ENCODE measurements at places on chromosomes 2 and 18. TPM values are rescaled to one million over a fixed set of nuclear protein-coding genes. Genes with fewer than 3 reads are reported as not detected.

The CSRNP3 gene
- 13.8 TPM for total RNA-seq

The FMNL2 gene
- total RNA-seq: 8.6 TPM

GRCh38 chr2:74290066-74290465, 53.1 kb downstream of the SLC4A5 start:
- peak overlapping the region; percentile 72 for H3K27ac ChIP-seq
- H3K4me1 ChIP-seq: peaks cover 20% of the 10 kb centered on the region
- H3K27me3 ChIP-seq: no peaks in the 10 kb centered on the region
- no peaks in the 10 kb centered on the region for H3K36me3 ChIP-seq
- DNase-seq: no peak

DNA sequence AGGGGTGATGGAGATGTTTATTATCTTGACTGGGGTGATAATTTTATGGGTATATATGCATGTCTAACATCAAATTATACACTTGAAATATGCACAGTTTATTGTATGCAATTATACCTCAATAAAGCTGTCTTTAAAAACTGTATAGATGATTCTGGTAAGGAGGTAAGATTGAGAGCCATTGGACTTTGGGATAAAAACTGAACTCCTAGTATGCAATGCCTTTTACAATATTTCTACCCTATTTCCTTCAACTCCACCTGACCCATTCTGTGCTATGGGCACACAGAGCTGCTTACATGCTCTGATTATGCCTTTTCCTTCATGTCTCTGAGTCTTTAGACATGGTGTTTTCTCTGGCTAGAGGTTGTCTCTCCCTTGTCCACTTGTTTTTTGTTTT, 63.9 kb upstream of the UGP2 start:
- peaks cover 5% of the 10 kb centered on the region for H3K4me1 ChIP-seq
- H3K4me3 ChIP-seq: no peak overlapping the region
- H3K27me3 ChIP-seq: no peaks in the 10 kb centered on the region

GRCh38 chr2:240575101-240575965, 7.0 kb downstream of the RNPEPL1 start:
- no peak overlapping the region for H3K4me3 ChIP-seq
- H3K36me3 ChIP-seq: peaks cover 3% of the 10 kb centered on the region
- no peaks in the 10 kb centered on the region for H3K27me3 ChIP-seq
- DNase-seq: no peak

The GLI2 gene
- total RNA-seq: 13.8 TPM

GRCh38 chr2:176297067-176297466, 27.8 kb downstream of the MTX2 start:
- DNase-seq: no peak
- no peaks in the 10 kb centered on the region for H3K27me3 ChIP-seq
- no peak overlapping the region for H3K27ac ChIP-seq
- H3K36me3 ChIP-seq: peaks cover 13% of the 10 kb centered on the region
- H3K4me3 ChIP-seq: no peak overlapping the region
- peaks cover 3% of the 10 kb centered on the region for H3K4me1 ChIP-seq

The CDH2 gene
- 267 TPM for total RNA-seq

The TLX2 gene
- not detected for total RNA-seq

The ANKRD29 gene
- total RNA-seq: 0.77 TPM

DNA sequence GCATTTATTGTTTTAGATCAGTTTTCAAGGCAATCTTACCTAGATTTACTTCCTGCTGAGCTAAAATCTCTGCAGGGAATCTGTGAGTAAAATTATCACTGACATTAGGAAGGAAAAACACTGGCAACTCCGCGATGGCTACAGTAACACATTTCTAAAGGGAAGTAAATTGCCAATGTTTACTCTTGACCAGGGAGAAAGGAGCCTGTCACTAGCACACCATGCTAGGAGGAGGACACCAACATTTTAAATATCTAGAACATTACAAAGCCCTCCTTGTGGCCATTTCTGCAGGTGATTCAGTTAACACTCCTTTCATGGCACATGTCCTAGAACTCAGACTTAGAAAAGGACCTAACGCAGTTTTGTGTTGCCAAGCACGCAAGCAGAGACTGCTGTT, 58.4 kb downstream of the TCF4 start:
- H3K27ac ChIP-seq: peak overlapping the region; percentile 52
- peaks cover 12% of the 10 kb centered on the region for H3K4me1 ChIP-seq
- no peak overlapping the region for H3K4me3 ChIP-seq

The LYPD6B gene
- total RNA-seq: 3.9 TPM

DNA sequence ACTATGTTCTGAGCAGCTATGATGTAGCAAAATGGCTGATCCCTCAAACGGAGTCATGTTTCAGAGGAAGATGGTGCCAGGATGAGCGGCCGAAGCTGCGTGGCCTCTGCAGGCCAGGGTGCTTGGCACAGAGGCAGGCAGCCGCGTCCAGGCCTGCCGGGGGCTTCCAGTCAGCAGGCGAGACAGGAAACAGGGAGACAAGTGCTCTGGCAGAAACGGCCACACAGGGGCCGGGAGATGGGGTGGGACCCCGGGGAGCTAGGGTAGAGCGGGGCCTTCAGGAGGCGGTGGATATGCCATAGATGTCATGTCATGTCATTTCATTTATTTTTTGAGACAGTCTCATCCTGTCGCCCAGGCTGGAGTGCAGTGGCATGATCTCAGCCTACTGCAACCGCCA, 50.7 kb downstream of the EIPR1 start:
- no peaks in the 10 kb centered on the region for H3K36me3 ChIP-seq
- no peaks in the 10 kb centered on the region for H3K4me1 ChIP-seq
- no peak overlapping the region for H3K27ac ChIP-seq
- DNase-seq: no peak
